ENCODE measurements at places on chromosomes 11 and 22.
A peak's percentile ranks its signal among the peaks of the same experiment; 100 is the strongest.

GRCh38 chr11:46948378-46949131, 12.0 kb downstream of the CSTPP1 start:
- DNase-seq: peak; percentile 49

GRCh38 chr11:101915791-101916291, 481 bp downstream of the ANGPTL5 start:
- DNase-seq: no peak

GRCh38 chr22:26573026-26573662, 16.8 kb downstream of the TPST2 start:
- no peak for DNase-seq

GRCh38 chr22:30036656-30037055, 43.6 kb upstream of the HORMAD2 start:
- DNase-seq: no peak

GRCh38 chr22:39955675-39956074, 4.5 kb upstream of the TMA7B start:
- no peak for DNase-seq

- DNase-seq: no peak
Observed at GRCh38 chr22:47474895-47475294, 712.4 kb downstream of the TBC1D22A start.

DNA sequence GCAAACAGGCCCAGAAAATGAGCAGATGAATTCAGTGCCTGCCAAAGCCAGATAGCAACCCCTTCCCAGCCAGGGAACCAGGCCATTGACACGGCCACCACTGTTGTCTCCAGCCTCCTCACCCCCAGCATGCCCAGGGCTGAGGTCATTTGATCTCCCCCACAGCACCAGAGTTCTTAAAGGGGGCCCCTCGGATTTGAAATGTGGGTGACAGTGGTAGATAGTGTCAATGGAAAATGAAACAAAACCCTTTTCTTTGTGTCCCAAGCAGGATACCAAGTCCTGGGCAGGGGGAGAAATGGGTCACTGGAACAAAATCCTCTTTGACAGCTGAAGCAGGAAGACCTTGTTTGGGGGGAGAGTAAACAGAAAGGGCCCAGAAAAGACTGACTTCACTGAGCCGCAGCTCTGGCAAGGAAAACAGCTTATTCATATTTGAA, 14.3 kb upstream of the ACCSL start:
- DNase-seq: no peak

- DNase-seq: no peak
Observed at GRCh38 chr11:96021901-96022650, 98.2 kb upstream of the MTMR2 start.

- DNase-seq: no peak
Observed at GRCh38 chr22:27065279-27065678, 407.9 kb downstream of the MIAT start.

DNA sequence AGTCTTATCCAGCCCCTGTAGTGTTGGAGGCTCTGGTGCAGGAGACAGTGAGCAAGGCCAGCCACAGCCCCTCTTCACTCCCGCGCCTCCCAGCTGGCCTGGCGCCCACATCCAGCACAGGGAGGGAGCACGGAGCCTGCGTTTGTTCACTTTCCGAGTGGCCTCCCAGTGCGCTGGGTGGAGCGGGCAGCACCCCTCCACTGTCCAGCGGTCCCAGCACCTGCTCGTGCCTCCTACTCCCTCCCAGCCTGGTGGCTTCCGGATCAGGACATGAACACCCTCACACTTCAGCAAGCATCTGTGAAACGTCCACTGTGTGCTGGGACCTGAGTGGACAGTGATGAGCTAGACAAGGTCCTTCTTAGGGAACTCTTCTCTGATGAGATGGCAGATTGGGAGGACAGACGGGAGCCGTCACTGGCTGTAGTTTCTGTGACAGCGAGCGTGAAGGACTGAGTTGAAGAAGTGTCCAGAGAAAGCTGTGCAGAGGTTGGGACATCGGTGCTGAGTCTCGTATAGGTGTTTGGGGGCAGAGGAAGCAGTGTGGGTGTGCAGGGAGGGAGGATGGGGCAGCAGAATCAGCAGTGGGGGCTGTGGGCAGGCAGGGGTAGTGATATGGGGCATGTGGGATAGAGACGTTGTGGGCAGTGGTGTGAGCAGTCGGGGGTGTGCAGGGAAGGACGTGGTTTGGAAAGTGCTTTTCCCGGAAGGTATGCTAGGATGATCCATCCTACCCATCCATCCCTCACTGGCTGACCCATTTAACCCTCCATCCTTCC, 256.8 kb downstream of the TBC1D22A start:
- DNase-seq: no peak

DNA sequence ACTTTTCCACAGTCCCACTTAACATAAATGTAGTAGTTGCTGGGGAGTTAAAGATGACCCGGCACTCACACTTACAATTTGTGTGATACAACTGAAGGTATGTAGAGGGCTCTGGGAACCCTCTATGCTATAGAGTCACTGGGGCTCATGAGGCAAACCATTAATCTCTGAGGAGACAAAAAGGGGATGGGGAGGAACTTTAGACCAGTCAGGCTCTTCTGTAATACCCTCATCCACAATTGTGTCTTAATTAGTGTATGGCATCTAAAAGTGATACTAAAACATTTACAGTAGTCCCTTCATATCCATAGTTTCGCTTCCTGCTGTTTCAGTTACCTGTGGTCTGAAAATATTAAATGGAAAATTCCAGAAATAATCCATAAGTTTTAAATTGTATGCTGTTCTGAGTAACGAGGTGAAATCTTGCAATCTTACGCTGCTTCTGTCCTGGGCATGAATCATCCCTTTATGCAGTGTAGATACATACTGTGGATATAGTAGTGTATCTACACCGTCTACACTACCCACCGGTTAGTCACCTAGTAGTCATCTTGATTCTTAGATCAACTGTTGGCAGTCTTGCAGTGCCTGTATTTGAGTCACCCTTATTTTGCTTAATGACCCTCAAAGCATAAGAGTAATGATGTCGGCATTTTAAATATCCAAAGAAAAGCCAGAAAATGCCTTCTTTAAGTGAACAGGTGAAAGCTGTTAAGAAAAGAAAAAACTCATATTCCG, 12.2 kb downstream of the CBL start:
- no peak for DNase-seq

DNA sequence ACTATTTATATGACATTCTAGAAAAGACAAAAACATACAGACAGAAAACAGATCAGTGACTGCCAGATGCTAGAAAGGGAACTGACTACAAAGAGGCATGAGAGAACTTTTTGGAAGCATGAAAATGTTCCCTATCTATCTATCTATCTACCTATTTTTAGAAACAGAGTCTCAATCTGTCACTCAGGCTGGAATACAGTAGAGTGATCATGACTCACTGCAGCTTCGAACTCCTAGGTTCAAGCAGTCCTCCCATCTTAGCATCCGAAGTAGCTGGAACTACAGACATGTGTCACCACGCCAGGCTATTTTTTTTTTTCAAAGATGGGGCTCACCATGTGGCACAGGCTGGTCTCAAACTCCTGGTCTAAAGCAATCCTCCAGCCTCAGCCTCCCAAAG, 6.9 kb downstream of the SBF2 start:
- DNase-seq: no peak

- no peak for DNase-seq
Observed at GRCh38 chr22:28892175-28892731, 8.9 kb downstream of the ZNRF3 start.

DNA sequence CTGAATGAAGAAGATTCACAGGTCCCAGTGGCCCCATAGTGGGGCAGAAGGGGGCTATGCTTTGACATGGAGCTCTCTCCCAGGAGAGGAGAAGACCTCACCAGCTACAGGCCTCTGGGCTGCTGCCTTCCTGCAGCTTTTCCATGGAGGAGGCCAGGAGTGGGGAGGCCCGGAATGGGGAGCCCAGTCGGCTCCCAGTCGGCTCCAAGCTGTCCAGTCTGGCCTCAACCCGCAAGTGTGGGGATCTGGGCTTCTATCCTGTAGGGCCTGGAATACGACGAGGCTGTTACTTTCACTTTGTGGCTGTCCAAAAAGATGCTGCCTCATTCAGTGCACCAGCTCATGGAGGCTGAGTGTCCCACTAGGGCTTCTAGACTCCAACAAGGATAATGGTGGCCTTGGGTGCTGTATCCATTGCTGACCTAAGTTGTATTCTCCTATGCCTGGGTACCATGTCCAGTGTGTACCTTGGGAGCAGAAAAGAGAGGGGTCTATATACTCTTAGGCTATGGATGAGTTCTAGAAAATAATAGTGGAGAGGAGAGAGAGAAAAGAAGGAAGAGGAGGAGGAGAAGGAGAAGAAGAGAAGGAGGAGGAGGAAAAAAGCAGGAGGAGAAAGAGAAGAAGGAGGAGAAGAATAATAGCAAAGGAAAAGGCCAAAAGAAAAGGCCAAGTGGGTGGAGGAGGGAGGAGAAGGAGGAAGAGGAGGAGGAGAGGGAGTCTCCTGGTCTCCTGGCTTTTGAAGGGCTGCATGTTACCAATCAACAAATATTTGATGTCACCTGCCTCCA, 1.1 kb downstream of the MYO18B start:
- DNase-seq: no peak

GRCh38 chr11:32039149-32039548, 51.7 kb upstream of the RCN1 start:
- DNase-seq: no peak

DNA sequence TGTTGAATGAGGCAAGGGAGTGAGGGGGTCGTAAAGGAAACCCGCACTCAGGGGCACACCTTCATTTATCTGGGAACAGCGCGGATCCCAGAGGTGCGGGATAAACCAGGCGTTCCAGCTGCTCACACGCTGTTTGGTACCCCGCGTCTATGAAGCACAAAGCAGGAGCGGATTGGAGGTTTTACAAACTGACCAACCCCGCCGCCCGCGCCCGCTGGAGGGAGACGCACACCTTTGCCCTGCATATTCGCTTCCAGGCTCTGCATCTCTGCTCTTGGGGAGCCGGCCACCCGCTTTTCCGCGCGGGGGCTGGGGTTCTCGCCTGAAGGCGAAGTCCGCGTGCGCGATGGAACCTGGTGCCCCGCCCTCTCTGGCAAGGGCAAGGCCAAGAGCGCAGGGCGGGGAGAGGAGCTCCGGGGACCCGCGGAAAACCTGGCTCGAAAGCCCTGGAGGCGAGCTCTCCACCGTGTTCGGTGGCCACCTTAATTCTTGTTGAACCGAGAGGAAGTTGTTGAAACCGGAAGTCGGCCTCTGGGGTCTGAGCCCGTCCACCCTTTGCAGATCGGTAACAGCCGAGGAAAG, 6.8 kb upstream of the ALX4 start:
- DNase-seq: no peak

- no peak for DNase-seq
Observed at GRCh38 chr11:709109-709997, 3.3 kb downstream of the EPS8L2 start.

- no peak for DNase-seq
Observed at GRCh38 chr11:29452146-29452545, 564.7 kb downstream of the KCNA4 start.

GRCh38 chr11:6834021-6834420, 11.5 kb upstream of the OR10A5 start:
- DNase-seq: no peak

DNA sequence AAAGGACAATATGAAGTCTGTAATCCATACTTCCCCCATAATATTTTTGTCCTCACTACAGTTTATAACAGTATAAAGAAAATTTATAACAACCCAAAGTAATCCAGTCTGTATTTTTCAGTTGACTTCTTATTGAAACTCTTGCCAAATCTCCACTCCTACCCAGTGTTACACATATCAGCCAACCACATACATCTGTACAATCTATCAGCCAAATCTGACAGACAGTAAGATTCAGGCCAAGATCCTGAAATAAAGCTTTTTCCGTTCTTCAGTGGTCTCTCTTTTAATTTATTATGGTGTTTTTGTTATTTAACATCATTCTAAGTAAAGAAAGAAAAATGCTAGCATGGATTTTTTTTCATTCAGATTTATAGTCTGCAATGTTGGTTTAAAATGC, 2370.9 kb upstream of the RAG2 start:
- no peak for DNase-seq

DNA sequence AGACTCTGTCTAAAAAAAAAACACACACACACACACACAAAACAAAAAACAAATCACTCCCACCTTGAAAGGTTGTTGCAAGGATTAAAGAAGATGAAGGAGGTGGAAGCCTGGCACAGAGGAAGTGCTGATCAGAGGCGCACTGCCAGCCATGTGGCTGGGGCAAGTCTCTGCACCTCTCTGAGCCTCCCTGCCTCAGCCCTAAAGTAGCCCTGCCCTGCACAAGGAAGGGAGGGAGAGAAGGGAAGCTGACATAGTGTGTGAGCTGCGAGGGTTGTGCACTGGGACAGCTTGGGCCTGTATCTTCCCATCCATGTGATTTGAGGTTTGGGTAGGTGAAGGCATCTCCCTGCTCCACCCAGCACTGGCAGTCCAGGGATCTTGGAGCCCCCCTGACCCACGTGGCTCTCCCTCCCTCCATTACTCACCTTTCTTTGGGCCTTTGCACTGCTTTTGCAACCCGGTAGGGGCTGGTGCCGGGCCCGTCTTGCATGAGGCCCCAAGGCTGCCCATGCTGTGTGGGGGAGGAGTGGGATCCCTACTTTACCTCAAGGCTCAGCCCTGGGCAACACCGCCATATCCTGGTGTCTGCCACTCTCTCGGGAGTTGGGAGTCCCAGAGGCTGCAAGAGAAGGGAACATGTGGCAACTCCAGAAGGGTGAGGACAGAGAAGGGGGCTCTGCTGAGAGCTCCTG, 30.5 kb downstream of the IFT27 start:
- no peak for DNase-seq

GRCh38 chr11:60699284-60699691, at the start of gene MS4A8:
Gene MS4A8 (plus strand): TSS chr11:60699612. CDS start chr11:60700861, 1,249 bp downstream.
- DNase-seq: peak; percentile 22

DNA sequence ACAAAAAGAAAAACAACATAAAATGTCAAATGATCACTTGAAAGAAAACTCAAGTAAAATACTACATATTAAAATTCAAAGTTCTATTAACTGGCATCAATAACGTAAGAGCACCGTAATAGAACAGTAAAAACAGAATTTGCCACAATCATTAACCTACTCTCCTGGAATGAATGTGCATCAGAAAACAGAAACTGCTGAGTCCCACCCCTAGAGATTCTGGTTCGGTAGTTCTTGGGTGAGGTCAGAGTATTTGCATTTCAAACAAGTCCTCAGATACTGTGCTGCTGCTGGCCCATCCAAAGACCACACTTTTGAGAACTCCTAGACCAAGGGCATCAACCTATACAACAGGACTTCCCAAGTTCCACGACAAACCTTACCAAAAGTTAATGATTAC, 23.5 kb downstream of the PITPNB start:
- no peak for DNase-seq

DNA sequence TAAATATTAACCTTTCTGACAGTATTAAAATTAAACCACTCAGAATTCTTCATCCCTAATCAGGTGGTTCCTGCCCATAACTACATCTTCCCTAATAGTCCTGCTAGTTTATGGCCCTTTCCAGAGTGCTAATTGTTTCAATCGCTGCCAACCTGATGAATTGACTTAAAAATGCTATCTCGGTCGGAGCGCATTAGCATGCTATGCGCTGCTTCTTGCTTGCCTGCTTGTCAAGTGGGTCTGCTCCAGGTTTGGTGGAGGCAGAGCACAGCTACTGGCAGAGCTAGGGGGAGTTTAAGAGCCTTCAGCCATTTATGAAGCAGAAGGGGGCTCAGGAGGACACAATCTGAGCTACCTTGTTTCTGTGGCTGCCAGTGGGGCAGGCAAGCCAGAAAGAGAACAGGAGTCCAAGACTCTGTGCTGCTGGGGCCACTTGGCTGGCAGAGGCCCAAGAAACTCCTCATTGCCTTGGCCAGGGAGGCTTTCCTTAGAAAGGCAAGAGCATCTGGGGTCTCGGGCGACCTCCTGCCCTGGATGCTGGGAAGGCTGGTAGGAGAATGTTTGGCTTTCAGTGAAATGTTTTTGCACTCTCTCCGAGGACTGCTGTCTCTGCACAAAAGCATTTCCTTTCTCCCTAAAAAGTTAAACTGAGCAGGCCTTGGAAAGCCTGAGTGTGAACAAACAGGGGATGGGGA, 62.1 kb upstream of the PHOX2A start:
- DNase-seq: no peak
